ENCODE measurements at places on chromosomes 13 and 19. TPM values are rescaled to one million over a fixed set of nuclear protein-coding genes. Genes with fewer than 3 reads are reported as not detected.
A peak's percentile ranks its signal among the peaks of the same experiment; 100 is the strongest.

The CD33 gene
- 0.13 TPM for total RNA-seq

DNA sequence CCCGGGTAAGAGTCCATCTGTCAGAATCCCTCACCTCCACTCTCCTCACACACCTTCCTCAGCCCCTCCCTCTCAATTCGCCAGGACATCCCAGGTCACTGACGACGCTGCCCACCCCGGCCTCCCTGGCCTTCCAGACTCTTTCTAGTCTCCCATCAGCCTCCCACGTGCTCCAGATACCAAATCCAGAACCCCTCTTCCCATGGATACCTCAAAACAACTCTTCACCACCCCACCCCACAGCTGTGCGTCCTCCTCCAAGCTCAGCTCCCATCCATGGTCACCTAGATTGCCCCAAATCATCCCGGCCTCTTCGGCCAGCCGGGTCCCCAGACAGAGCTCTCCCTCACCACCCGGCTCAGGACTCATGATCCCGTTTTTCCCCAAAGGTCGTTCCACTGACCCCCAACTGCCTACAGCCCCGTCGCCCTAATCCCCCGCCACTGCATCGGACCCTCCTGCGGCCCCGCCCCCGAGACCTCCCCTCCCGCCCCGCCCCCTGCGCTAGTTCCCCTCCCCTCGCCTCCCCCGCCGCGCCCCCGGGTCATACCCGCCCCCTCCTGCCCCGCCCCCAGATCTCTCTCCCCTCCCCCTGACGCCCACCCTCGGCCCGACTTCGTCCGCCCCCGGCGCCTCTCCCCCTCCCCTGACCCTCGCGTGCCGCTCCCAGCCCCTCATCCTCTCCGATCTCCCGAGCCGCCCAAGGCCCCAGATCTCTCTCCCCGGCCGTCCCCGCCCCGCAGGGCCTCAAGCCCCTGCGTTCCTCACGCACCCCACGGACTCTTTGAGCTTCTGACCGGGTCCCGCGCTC lies 546 bp downstream of the UBXN6 start:
- H3K4me1 ChIP-seq = no peaks in the 10 kb centered on the region
- no peaks in the 10 kb centered on the region for H3K36me3 ChIP-seq
- H3K27me3 ChIP-seq = no peaks in the 10 kb centered on the region
- peak overlapping the region; percentile 61 for H3K4me3 ChIP-seq
- peak overlapping the region; percentile 73 for H3K27ac ChIP-seq
- no peak for DNase-seq

DNA sequence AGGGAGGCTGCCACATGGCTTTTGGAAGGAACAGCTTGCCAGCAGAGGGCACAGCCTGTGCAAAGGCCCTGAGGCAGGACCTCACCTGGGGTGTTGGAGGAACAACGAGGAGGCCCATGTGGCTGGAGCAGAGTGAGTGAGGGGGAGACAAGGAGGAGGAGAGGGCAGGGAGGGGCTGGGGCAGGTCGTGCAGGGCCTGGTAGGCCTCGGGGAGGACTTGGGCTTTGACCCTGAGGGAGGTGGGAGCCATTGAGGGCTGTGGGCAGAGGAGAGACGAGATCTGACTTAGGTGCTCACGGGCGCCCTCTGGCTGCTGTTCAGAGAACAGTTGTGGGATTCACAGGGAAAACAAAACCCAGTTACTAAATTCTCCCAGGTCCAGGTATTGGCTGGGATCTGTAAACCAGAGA lies 25.2 kb downstream of the ZNRF4 start:
- peak; percentile 4 for DNase-seq
- no peak overlapping the region for H3K4me3 ChIP-seq
- H3K27me3 ChIP-seq = no peaks in the 10 kb centered on the region
- H3K27ac ChIP-seq = no peak overlapping the region
- H3K4me1 ChIP-seq = no peaks in the 10 kb centered on the region
- no peaks in the 10 kb centered on the region for H3K36me3 ChIP-seq

DNA sequence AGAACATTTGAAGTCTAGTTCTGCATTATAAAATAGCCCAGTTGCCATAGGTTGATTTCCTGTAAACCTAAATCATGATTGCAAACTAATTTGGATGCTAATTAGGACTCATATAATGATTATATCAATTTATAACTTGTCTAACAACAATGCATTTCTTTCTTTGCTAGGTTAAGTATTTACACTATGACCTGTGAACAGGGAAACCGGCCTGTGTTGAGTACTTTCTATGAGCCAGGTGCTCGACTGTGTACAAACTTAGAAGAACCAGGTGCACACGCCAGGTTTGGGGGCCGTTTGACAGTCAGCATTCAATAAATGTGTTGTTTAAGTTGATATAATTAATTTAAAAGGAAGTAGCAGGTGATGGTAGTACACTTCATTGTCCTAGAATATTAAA lies 203.1 kb downstream of the TM9SF2 start:
- H3K27ac ChIP-seq = no peak overlapping the region
- H3K27me3 ChIP-seq = no peaks in the 10 kb centered on the region
- no peaks in the 10 kb centered on the region for H3K36me3 ChIP-seq
- H3K4me1 ChIP-seq = no peaks in the 10 kb centered on the region
- no peak overlapping the region for H3K4me3 ChIP-seq

GRCh38 chr19:2345076-2345475 lies 15.0 kb upstream of the TMPRSS9 start:
- no peaks in the 10 kb centered on the region for H3K27me3 ChIP-seq
- H3K27ac ChIP-seq = no peak overlapping the region
- DNase-seq = no peak
- no peak overlapping the region for H3K4me3 ChIP-seq
- no peaks in the 10 kb centered on the region for H3K36me3 ChIP-seq

DNA sequence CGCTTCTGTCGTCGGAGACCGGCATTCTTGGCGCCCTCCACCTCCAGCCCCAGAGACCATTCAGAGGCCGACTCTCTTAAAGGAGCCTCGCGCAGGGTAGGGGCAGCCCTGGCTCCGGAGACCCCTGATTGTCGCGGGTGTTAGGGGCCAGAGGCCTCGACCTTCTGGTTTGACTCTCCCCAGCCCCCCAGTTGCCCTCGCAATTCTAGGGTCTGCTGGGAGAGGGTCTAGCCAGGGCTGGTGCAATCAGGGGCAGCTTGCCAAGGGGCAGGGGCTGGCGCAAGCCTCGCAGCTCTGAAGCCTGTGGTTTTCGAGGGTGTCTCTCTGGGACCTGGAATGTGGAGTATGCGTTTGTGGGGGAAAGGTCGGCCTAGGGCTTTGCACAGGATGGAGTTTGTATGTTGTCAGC lies 1.6 kb upstream of the SLC7A10 start:
- no peaks in the 10 kb centered on the region for H3K36me3 ChIP-seq
- H3K4me1 ChIP-seq = no peaks in the 10 kb centered on the region
- H3K27ac ChIP-seq = no peak overlapping the region
- H3K4me3 ChIP-seq = no peak overlapping the region

DNA sequence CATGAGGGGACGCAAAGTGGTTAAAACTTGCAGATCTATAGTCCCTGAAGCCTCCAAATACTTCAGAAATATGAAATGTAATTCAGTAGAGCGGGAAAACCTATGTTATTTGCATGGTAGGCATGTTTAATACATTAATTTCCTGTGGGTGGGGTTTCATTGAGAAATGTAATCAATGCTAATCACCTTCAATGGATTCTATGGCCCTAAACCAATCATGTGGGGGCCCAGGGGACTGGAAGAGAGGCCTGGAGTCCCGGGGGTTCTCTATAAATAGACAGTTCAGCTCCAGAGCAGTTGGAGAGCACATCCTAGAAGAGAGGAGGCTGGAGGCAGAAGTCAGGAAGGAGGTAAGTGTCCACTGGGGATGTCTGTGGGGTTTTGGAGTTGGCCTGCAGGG lies at the start of gene ZSCAN5C:
ZSCAN5C (plus strand) TSS at position 301 of the 400 bp plus-strand sequence. CDS start 3,641 bp downstream, outside the sequence.
- H3K27ac ChIP-seq = no peak within 1 kb of the TSS
- no peaks in the 10 kb centered on the region for H3K36me3 ChIP-seq
- H3K4me1 ChIP-seq = no peaks in the 10 kb centered on the region
- no peak for DNase-seq

GRCh38 chr19:39554701-39555311 lies 14.8 kb upstream of the EID2 start:
- DNase-seq = no peak
- no peak overlapping the region for H3K4me3 ChIP-seq
- H3K27me3 ChIP-seq = peaks cover 25% of the 10 kb centered on the region
- H3K36me3 ChIP-seq = no peaks in the 10 kb centered on the region
